Gastrocnemius medialis (tissue), 4 donors: ENCODE measurements at places on chromosomes 16 and 17.

- no peak for DNase-seq
These were observed 6.4 kb downstream of the ZNF764 start for GRCh38 chr16:30551781-30552180.

- DNase-seq = peak; percentile 69
These were observed 585.4 kb downstream of the WWOX start for GRCh38 chr16:78684655-78685375.

DNA sequence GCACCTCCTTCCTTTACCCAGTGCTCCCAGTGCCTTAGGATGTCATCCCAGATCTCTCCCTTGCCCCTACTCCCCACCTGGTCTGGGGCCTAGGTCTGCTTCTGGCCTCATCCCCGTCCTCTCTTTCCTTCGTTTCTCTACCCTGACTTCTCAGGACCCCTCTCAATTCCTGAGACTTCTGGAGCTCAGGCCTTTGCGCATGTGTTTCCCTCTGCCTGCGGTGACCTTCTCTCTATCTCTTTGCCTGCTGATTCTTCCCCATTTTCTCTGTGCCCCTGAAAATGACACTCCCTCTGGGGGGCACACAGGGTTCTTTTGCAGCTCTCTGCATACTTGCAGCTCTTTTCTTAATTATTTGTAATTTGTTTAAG, 13.5 kb downstream of the ADORA2B start:
- DNase-seq = no peak

- DNase-seq = no peak
These were observed 15.2 kb downstream of the SOCS3 start for GRCh38 chr17:78344666-78345065.

- peak; percentile 33 for DNase-seq
These were observed 12.0 kb downstream of the VAC14 start for GRCh38 chr16:70788668-70789594.

GRCh38 chr17:33598797-33599196, 305.7 kb upstream of the ASIC2 start:
- no peak for DNase-seq

- DNase-seq = no peak
These were observed 2.8 kb downstream of the NLK start for GRCh38 chr17:28045304-28045703.

GRCh38 chr16:66843191-66843590, 1.0 kb upstream of the CA7 start:
- DNase-seq = no peak

GRCh38 chr17:78716814-78717393, 65.2 kb downstream of the CYTH1 start:
- peak; percentile 81 for DNase-seq

- no peak for DNase-seq
These were observed 94.7 kb downstream of the SEC14L1 start for GRCh38 chr17:77235370-77235941.

DNA sequence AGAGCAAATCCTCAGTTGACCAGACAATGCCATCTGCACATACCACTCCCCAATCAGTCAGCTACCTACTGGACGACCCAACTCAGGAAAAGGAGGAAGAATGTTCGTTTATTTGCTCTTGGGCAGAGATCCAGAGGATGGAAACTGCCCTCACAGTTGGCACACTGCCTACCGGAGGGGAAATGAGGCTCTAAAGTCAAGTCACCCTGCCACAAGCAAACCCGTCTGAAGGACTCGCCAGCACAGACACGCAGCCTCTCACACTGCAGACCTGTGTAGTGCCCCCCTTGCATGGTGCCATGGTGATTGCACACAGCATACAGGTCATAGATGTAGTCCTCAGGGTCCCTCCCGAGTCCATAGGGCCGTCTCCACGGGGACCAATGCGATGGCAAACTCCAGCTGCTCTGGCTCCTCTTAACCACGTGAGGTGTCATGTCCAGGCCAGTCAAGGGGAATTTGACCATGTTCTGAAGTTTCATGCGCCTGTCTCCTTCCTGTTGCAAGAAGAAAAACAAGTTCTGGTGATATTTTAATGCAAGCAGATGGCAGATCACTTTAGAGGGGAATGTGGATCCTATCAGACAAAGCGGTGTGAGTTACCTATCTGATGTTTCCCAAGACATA, 69.5 kb downstream of the USP31 start:
- no peak for DNase-seq

GRCh38 chr16:28528463-28528867, 10.3 kb downstream of the NUPR1 start:
- no peak for DNase-seq

- DNase-seq = no peak
These were observed 190.9 kb upstream of the CDH11 start for GRCh38 chr16:65312795-65313194.

GRCh38 chr17:70313086-70313852, 143.9 kb downstream of the KCNJ2 start:
- no peak for DNase-seq

- no peak for DNase-seq
These were observed 591 bp downstream of the DHX38 start for GRCh38 chr16:72094266-72094610.

DNA sequence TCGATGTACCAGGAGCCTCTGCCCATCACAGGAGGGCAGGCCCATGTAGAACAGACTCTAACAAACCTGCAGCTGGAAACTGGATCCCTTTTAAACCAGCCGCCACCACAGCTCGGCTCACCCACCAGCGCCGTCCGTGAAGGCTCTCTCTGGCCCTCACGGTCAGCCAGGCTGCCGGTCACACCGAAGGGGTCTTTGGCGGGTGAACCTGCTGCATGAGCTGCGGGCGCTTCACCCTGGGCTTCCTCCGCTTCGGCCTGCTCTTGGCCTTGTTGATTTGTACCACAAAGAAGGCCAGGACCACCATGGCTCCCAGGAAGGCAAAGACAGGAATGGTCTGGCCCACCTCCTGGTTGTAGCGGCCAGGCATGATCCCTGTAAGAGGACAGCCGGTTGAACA, 11.7 kb upstream of the SLC38A8 start:
- DNase-seq = no peak

DNA sequence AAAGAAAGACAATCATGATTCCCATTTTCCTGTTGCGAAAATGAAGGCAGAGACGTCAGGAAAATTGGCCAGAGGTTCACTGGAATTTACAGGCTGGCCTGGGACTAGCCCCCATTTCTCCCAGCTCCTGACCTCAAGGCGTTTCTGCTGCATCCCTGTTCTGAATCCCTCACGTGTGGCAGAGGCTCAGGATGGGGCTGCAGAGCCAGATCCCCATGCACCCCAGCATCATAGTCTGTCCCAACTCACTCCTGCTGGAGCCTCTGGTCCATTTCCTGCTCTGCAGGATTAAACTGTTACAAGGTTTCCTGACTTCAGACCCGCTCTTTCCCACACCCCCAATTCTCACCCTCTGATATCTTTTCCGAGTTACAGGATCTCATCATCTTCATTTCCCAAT, 2.9 kb downstream of the GPRC5B start:
- DNase-seq = no peak

DNA sequence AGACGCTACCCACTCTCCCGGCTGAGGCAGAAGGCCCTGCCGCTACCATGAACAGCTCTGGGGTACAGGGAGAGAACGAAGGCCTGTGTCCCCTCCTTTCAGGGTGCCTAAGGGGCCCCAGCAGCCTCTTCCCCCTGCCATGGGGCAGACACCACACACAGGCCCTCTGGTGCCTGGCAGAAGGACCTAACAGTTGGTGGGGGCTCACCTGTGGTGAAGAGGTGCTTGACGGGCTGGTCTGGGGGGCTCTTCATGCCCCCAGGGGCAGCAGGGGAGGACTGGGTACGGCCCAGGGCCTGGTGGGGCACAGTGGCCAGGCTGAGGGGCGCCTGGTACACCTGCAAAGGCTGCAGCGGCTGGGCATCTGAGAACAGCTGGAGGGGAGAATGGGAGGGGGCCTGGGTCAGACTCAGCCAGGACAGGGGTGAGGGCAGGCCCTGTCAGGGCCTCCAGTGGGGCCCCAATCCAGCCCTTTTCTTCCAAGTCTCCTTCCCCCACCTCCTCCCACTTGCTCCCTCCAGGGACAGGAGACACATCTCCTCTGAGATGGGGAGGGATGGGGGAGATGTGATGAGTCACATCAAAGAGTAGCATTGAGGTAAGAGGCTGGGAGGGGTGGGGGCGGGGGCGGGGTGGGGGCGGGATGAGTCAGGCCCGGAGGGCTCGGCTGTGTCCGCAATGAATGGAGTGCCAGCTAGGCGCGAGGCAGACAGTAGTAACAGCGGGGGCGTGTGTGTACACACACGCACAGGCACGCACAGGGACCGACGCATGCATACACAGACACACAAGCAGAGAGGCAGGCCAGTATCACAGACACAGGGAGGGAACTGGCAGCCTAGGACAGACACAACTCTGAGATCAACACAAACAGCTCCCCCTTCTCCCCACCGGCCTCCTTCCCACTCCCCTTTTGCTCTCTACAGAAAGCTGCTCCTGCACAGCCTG, 16.1 kb downstream of the G6PC3 start:
- DNase-seq = peak; percentile 53

DNA sequence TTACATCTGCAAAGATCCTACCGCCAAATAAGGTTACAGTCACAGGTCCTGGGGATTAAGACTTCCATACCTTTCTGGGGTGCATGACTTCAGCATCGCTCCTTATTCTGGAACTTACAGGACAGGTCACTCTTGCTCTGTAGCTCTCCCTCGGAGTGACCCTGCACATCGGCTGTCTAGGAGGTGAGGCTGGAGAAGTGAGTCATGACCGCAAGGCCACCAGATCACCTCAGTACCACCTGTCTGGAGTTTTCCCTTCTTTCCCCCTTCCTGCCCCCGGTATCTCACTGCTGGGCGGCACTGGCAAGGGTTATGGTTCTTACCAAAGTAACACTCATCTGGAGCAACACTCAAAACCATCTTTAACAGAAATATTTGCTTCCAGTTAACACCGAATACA, 374.8 kb downstream of the SLC39A11 start:
- DNase-seq = no peak

DNA sequence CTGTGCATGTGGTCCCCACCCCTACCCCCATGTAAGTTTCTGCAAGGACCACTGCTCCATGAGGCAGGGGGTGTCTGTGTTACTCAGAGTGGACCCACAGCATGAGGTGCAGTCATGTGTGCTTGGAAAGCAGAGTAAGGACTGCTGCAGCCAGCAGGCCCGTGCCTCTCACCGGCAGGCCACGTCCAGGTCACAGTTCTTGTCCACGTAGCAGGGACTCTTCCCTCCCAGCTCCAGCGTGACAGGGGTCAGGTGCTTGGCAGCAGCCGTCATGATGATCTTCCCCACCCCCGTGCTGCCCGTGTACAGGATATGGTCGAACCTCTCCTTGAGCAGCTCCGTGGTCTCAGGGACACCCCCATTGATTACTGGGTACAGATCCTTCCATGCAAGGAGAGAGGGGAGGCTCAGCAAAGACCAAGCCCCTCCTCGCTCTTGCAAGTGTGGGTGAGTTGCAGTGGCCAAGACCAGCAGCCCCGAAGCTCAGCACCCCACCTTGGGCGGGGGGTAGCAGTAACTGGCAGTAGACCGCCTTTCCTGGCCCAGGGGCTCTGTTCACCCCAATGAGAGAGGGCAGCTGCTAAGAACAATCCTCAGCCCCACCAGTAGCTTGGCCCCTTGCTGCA, 6.2 kb downstream of the ALDH3A1 start:
- no peak for DNase-seq

DNA sequence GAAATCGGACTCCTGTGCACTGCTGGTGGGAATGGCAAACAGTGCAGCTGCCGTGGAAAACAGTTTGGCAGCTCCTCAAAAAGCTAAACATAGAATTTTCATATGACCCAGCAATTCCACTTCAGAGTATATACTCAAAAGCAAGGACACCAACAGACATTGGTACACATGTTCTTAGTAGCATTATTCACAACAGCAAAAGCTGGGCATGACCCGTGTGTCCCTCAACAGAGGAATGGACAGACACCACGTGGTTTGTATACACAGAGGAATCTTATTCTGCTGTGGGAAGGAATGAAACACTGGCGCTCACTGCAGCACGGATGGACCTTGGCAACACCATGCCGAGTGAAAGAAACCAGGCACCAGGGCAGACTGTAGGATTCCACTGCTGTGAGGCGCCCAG, 16.0 kb downstream of the NPTX1 start:
- DNase-seq = peak; percentile 69

DNA sequence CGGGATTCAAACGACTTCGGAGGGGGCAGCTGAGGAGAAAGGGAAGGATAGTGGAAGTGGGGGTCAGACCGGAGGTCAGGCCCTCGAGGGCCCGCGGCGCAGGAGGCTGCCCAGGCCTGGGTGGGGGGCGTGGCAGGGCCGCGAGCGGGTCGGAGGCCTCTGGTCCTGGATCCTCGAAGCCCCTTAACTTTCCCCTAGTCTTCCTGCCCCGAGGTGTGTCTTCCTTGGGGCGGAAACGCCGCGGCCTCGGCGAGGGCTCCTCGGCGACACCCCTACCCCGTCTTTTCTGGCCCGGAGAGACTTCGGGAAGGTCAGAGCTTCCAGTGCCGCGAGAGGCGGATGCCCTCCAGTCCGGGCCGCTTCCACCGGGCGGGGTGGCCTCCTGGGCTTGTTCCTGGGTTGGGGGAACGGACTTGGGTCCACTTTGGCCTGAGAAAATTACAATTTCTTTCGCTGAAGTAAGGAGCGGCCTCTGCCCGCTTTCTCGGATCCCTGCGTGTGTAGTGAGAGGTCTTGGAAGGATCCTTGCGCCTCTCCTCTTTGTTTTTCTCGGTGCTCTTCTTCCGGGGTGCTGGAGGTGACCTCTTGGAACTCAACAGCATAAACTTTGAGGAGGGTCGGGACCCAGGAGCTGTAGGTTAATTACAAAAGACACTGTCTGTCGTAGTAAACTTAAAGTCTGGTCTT, 491 bp downstream of the IST1 start:
- DNase-seq = no peak

- no peak for DNase-seq
These were observed 2.3 kb downstream of the HIGD1B start for GRCh38 chr17:44850025-44850424.

GRCh38 chr17:41516830-41517283, 1.8 kb downstream of the KRT15 start:
- no peak for DNase-seq

DNA sequence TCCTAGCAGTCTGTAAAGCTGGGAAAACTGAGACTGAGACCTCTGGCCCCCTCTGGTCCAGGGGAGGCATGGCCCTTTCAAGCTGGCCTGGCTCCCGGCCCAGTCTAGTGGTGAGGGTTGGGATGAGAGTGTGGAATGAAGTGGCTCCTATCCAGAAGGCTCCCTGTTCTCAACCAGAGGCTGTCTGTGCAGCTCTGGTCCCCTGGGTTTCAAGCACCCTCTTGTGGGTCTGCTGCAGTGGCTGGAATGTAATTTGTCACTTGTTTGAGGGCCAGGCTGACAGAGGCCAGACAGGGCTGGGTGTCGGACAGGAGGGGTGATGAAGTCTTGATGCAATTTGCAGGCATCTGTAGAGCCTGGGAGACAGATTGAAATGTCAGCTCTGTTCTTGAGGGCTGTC, 22.1 kb upstream of the PHF12 start:
- no peak for DNase-seq
